CD4-positive, alpha-beta T cell treated with Interleukin-10 for 1 hour (primary cell): ENCODE measurements at places on chromosomes 1 and 21.

- no peak for DNase-seq
These were observed 35.8 kb upstream of the RUNX1 start for GRCh38 chr21:35084869-35085268.

- no peak for DNase-seq
These were observed 394.3 kb downstream of the NTNG1 start for GRCh38 chr1:107535091-107535490.

- no peak for DNase-seq
These were observed 6.1 kb downstream of the C1orf167 start for GRCh38 chr1:11767922-11768704.

DNA sequence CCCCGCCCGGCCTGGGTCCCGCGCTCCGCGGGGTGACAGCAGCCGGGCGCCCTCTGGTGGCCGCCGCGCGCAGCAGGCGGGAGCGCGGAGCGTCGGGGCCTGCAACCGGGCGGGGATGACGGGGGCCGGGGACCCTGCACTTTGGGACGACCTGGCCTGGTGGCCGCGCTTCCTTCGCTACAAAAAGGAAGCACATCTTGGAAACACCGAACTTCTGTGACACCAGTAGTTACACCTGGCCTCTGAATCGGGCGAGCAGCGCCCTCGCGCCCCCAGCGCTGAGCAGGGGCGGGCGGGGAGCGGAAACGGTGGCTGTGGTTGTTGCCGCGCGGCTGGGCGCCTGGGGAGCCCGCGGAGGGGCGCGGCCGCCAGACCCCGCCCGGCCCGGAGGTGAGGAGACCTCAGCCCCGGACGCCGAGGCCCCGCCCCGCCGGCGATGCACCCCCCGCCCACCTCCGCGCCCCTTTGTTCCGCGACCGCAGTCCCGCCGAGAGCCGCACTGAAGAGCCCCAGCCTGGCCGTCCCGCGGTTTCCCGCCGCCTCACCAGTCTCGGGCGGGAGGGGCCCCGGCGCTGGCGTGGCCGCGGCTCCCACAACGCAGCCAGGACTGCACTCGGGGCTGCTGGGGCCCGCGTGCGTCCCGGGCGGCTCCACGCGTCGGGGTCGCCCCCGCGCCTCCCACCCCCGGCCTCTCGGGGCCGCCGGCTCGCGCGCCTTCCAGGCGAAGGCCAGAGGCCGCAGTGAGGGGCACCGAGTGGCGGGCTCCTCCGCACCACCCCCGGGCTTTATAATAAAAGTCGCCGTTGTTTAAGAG lies 59.3 kb downstream of the H3-3A start:
- DNase-seq: peak; percentile 85

DNA sequence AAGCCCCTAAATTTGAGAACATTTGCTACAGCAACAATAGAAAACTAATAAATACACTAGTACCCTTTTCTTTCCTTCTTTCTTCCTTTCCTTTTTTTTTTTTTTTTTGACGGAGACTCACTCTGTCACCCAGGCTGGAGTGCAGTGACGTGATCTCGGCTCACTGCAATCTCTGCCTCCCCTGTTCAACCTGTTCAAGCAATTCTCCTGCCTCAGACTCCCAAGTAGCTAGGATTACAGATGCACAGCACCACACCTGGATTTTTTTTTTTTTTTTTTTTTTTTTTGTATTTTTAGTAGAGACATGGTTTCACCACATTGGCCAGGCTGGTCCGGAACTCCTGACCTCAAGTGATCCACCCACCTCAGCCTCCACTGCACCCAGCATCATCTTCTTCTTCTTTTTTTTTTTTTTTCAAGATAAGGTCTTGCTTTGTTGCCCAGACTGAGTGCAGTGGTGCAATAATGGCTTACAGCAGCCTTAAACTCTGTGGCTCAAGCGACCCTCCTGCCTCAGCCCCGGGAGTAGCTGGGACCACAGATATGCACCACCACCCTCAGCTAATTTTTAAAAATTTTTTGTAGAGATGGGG lies 19.6 kb upstream of the CBR3 start:
- DNase-seq: no peak

DNA sequence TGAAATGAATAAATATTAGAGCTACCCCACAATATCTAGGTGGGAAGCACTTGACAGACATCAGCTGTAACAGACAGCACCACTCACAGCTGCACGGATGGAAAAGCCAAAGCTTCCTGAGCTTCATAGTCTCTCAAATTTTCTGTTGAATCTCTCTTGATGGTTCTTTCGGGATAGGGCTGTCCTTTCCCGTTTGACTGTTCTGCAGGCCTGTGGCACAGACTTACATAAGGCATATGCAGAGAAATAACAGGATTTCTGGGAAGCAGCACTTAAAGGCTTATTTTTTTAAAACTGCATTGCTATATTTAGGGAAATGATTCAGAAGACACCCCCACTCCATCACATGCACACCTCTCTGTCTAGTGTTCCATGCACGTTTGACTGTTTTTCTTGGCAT lies 77.5 kb downstream of the ZNF648 start:
- DNase-seq: no peak

DNA sequence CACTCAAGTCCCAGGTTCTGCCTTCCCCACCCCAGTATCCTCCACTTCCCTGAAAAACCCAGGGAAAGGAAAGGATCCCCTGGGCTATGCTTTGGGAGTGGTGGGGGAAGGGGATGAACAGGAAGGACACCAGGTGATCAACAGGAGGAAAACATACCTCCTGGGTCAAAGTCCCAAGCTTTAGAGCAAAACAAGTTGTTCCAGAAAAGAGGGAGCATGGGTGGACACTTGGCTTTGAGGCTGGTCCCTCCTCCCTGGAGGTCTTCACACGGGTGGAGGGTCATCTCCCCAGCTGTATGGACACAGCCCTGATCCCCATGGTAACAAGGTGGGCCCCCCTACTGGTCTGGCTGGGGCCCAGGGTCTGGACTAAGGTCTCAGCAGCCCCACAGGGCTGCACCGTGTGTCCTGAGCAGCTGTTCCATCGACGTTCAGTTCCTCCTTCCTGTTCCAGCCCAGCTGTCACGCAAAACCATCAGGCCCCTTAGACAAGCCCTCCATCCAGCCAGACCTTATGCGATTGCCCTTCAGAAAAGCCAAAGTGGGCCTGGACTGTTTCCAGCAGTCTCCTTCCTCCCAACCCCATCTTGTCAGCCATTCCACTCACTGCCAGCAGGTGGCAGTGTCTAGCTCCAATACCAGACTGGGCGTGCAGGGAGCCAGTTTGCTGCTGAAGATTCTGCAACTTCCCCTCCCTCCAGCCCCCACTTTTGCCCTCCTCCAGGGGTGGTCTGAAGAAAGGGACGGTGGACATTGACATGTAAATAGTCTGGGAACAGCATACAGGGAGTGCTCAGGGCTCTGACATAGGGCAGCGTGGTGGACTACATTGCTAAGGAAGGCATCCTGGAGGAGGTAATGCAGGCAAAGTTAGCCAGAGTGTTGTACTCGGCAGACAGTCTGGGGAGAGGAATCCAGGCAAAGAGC lies 2.9 kb upstream of the PDZK1IP1 start:
- DNase-seq: peak; percentile 62

GRCh38 chr1:181508486-181509165 lies 25.3 kb downstream of the CACNA1E start:
- no peak for DNase-seq

DNA sequence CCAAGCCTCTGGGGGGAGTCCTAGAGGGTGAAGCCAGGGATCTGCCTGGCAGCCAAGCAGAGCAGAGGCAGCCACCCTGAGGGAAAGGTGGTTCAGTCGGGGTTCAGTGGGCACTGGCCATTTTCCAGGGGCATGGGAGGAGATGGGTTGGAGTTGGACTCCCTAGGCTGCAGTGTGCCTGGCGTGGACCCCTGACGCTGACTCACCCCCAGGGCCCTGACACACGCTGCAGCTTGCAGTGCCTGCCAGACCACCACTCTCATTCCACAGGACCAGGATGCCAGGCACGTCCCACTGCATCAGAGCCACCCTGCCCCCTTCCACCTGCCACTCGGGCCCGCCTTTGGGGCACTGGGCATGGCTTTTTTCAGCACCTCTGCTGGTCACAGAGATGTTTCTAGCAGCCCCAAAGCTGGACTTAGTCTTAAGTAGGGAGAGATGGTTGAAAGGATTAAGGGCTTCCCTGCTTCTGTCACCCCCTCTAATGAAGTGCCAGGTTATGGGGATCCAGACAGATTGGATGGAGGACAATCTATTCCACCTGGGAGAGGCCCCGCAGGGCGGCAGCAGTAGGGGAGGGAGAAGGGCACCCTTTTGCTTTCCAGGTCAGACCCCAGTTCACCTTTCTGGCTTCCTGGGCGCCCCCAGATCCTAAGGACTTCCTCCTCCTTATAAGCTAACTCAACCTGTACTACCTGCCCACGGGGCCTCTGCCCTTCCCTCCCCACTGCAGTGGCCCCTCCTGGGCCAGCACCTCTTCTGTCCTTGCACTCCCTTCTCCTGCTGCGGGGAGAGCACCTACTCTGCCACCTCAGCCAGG lies 1.6 kb downstream of the SYT2 start:
- no peak for DNase-seq

- no peak for DNase-seq
These were observed 694.1 kb downstream of the USP25 start for GRCh38 chr21:16423921-16424320.
